ENCODE measurements at places on chromosomes 12 and 14.

DNA sequence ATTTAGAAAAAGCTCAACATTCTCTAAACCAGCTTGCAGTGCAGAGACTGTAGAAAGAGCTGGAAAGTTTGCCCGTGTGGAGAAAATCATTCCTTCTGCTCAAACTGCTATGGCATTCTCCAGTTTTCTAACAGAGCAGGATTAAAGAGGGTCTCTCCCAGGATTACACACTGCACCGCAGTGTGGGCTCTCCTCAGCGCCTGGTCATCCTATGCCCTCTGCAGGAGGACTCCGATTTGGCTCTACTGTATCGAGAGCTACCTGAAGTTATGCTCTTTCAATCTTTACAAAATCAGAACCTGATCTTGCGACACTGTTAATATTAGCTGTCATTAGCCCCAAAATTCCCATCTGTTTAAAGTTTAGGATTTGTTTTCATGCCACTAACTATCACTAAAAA is 33.0 kb downstream of the BHLHE41 start:
- DNase-seq: no peak

- DNase-seq: no peak
Observed at GRCh38 chr14:84027351-84027750, 1502.6 kb upstream of the FLRT2 start.

GRCh38 chr12:130117233-130117632 is 45.0 kb upstream of the FZD10 start:
- DNase-seq: no peak

- no peak for DNase-seq
Observed at GRCh38 chr14:56414236-56414635, 165.4 kb upstream of the TMEM260 start.

DNA sequence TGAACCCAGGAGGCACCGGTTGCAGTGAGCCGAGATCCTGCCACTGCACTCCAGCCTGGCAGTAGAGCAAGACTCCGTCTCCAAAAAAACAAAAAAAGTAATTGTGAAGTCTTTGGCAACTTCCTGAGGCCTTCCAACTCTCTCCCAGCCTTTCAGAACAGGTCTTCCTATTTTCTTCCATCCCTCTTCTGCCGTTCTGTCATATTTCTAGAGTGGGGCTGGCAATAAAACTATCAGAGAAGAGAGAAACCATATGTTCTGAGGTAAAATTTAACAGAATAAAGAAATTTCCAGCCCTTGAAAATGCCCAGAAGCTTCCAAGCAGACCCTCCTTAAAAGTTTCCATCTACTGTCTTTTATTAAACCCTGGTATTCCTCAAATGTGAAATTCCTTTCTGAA is 100.4 kb downstream of the HMGA2 start:
- no peak for DNase-seq

- no peak for DNase-seq
Observed at GRCh38 chr14:96285667-96286066, 29.7 kb downstream of the BDKRB1 start.

- DNase-seq: peak; percentile 1
Observed at GRCh38 chr12:82414044-82414443, 55.7 kb downstream of the METTL25 start.

DNA sequence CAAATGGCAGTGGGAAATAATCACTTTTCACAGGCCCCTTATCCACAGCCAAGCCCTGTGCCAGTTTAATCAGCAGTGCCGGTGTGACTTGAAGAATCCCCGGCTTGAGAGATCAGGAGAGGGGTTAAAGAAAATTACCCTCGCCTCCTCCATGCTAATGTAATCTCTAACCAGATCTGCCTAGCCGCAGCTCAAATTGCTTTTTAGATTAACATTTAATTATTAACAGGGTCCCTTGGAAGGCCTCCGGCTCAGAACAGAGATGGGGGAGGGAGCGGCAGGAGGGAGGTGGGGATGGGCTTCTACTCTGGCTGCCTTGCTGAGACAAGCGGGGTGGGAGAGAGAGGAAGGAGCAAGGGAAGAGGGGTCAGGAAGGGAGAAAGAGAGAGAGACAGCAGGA is 24.0 kb downstream of the FAM222A start:
- DNase-seq: no peak

GRCh38 chr12:109772622-109773321 is 59.1 kb downstream of the FAM222A start:
- peak; percentile 63 for DNase-seq

DNA sequence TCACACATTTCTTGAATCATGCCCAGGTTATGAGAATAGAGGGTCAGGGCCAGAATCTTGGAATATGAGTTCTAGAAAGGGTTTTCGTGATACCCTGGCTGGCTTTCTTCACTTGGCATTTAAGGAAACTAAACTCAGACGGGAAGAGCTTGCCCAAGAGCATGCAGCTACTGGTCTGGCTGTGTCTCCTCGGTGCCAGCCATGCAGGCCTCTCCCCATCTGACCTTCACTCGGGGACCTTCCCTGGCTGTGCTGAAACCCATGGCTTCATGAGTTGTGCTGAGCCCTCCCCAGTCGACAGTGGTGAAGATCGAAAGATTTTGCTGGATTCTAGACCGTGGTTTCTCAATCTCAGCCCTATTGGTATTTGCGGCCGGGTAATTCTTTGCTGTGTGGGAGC is 38.0 kb downstream of the FOXN3 start:
- DNase-seq: no peak

DNA sequence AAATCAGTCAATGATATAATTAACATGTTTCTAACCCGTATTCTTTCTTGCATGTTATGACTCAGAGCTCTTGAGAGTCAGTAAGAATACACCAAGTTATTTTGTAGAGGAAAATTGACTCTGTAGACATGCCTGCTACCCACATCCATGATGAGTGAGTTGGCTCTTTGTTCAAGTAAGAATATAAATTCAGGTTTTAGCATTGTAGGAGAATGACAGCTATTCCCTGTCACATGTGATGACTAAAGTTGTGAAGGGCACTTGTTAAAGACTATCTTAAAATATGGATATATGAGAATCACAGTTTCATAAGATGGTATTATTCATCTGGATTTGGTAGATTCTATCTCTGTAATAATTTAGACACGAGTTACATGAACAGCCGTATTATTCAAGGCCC is 209.1 kb downstream of the CCDC59 start:
- no peak for DNase-seq

DNA sequence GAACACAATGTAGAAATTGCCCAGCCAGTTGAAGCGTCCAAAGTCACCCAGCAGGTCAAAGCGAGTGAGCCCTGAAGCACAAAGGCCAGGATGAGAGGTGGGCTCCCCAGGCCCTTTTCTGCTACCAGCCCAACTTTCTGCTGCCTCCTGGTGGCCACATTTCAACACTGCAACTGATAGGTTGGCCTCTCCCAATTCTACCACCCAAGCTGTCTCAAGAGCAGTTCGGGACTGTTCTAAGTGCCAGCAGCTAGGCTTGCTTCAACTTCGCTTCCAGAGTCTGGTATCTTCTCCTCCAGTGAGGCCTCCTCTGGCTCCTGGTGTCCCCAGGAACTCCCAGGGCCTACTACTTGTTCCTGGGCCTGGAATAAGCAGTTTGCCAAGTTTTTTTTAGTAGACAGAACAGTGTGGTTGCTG is 3.4 kb upstream of the DHH start:
- no peak for DNase-seq

DNA sequence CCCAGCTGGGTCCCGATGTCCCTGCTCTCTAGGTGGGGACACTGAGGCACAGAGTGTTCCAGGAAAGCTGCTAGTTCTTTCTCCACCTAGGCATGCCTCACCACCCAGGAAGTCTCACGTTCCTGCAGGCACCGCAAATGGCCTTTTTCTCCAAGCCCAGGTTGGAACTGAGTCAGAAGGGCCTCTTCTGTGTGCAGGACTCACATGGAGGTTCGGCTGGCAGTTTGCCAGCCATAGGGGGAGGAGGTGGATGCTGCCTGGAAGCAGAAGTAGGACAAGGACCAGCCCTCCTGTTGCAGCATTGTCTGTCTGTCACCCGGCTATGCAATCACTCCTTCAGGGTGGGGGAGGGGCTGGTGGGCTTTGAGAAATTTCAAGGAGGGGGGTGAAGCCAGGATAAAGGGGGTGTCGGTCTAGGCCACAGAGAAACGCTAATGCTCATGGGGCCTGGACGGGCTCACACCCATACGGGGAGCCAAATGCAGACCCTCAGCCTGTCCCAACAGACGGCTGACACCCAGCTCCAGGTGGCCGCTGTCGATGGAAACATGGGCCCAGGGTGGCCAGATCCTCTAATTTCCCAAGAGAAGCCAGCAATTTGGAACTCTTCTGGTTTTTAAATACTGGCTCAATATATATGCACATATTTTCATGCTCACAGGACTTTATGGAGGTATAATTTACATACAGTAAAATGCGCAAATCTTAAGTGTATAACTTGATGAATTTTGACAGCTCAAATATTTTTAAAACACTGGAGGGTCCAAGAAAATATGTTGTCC is 120.5 kb downstream of the PHETA1 start:
- DNase-seq: no peak

GRCh38 chr14:55540847-55541773 is 38.9 kb upstream of the KTN1 start:
- DNase-seq: no peak

GRCh38 chr14:52723514-52724359 is 6.2 kb upstream of the STYX start:
- no peak for DNase-seq

GRCh38 chr14:82999802-83000201 is 1466.1 kb upstream of the SEL1L start:
- DNase-seq: no peak

- DNase-seq: no peak
Observed at GRCh38 chr14:49928015-49928414, 35.1 kb downstream of the ARF6 start.

DNA sequence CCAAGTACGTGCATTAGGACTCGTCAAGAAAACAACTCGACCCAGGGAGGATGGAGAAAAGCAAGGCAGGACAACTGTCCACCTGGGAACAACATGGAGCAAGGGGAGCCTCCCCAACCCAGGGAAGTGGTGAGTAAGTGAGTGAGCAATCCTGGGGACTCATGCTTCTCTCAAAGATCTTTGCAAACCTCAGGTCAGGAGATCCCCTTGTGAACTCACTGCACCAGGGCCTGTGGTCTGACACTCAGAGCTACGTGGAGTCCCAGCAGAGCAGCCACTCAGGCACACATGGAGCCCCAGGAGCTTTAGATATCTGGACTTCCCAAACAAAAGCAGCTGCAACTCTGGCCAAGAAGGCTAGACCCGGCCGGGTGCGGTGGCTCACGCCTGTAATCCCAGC is 12.2 kb upstream of the OR5AU1 start:
- DNase-seq: no peak

GRCh38 chr12:24222968-24223367 is 273.5 kb upstream of the SOX5 start:
- DNase-seq: no peak

- DNase-seq: no peak
Observed at GRCh38 chr14:51024377-51024776, 70.5 kb downstream of the TRIM9 start.

GRCh38 chr12:106150555-106150954 is 11.8 kb upstream of the NUAK1 start:
- no peak for DNase-seq

DNA sequence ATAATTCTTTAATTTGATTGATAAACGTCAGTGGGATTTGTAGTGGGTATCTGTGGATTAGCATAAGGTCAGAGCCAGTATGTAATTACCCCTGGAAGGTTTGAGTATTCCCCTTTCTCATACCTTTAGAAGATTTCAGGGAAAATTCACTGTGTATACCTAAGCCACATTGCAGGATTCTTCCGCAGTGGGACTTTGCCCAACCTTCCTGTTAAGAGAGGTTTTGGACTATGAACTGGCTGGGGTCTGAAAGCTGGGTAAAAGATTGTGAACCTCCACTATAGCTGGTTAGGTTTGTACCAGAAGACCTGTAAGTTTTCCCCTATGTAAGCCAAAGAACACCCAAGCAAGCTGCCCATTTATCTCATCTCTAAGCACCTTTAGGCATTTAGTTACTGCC is 150.2 kb downstream of the TTC6 start:
- no peak for DNase-seq

GRCh38 chr14:74647678-74648461 is 35.8 kb upstream of the LTBP2 start:
- DNase-seq: no peak

DNA sequence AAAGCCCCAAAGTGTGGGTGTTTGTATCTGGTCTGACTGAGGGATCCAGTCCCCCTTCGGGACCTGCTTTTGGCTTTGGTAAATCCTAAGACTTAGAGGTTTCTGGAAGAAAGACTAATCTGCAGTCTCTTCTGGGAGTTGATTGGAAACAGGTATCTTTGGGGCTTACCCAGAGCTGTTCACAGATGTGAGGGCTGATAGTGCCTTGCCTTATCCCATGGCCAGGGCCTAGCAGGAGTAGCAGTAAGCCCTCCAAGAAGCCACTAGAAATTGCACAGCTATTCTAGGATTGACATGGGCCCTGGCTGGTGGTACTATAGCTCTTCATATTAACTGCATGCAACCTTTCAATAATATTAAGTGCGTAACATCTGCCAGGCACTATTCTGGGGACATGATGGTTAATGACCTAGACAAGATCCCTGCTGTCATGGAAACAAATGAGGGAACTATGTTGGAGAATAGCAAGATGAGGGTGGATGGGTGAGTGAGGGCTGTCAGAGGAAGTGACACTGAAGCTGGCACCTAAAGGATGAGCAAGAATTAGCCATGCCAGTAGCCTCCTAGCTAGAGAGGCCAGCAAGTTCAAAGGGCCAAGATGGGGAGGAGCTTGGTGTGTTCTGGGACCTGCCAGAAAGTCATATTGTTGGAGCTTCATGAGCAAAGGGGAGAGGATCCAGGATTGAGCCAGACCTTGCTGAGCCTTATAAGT is 71.7 kb downstream of the CRADD start:
- DNase-seq: no peak

- no peak for DNase-seq
Observed at GRCh38 chr12:117218149-117218548, 27.9 kb upstream of the FBXO21 start.

GRCh38 chr12:44812062-44812461 is 64.1 kb downstream of the NELL2 start:
- DNase-seq: no peak

DNA sequence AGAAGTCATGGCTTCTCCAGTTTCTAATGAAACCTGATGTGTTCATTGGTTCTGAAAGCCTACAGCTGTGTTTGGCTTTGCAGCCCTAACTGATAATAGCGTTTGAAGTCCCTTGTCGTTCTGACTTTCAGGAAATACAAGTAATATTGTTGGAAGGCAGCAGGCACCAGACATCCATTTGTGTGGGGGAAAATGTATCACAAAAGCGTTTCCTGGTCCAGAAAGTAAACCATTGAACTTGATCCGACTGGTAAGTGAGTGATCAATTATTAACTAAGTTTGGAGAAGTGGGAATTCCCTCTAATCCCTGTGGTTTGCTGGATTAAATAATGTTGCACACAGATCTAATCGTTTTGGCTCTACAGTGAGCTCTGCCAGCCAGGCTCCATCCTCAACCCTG is 77.3 kb upstream of the LTA4H start:
- DNase-seq: no peak

DNA sequence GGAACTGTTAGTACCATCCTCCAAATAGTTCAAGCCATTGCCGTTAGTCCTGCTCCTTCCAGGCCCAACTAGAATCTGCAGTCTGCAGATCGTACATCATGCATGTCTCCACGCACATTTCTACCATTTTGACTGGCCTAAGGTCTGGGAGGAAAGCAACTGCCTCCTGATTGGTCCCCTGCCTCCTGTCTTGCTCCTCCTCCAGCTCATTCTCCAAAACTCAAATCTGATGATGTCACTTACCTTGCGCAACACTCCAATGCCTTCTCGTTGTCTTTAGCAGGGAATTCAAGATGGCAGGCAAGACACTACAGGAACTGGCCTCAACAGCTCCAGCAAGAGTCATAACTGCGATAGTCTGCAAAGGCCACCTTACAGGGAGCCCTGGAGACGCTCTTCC is 9.7 kb upstream of the HCAR1 start:
- DNase-seq: no peak

Measured in putamen (tissue), 1 donor.